ENCODE measurements at places on chromosomes 1 and 21. TPM values are rescaled to one million over a fixed set of nuclear protein-coding genes. Genes with fewer than 3 reads are reported as not detected.

DNA sequence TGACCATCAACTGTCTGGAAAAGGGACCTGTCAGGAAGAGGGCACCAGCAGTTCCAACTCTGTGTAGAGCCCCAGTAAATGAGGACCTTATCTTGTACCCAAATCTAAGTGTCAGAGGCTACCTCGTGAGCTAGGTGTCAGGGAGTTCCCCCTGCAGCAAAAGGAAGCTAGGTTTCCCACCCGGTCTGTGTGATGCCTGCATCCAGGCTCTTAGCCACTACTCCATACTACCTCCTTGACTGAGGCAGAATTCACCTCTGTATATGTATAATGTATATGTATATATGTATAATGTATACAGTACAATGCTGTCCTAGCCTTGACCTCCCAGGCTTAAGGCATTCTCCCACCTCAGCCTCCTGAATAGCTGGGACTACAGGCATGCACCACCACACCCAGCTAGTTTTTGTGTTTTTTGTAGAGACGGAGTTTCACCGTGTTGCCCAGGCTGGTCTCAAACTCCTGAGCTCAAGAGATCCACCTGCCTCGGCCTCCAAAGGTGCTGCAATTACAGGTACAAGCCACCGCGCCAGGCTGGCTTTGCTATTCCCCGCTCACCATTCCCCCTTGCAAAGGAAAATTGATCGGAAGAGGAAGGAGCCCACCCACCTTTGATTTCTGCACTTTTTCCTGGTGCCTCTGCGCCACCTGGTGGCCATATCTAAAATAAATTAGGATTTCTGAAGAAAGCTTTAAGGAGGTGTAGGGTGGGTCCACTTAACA lies 15.7 kb upstream of the LUZP1 start:
- peak; percentile 41 for DNase-seq
- 0 out of 2 replicates have a peak, but pooled peaks cover 4% of the 10 kb centered on the region for H3K4me1 ChIP-seq
- no peak overlapping the region for H3K4me3 ChIP-seq
- no peaks in the 10 kb centered on the region for H3K36me3 ChIP-seq
- no peak overlapping the region for H3K27ac ChIP-seq

- no peaks in the 10 kb centered on the region for H3K36me3 ChIP-seq
- no peaks in the 10 kb centered on the region for H3K4me1 ChIP-seq
- DNase-seq, result no peak
- H3K4me3 ChIP-seq, result no peak overlapping the region
- H3K27me3 ChIP-seq, result no peaks in the 10 kb centered on the region
These were observed 248.4 kb downstream of the TNR start for GRCh38 chr1:175494950-175495349.

- H3K27me3 ChIP-seq, result no peaks in the 10 kb centered on the region
- H3K36me3 ChIP-seq, result no peaks in the 10 kb centered on the region
- no peak overlapping the region for H3K27ac ChIP-seq
- peaks cover 13% of the 10 kb centered on the region for H3K4me1 ChIP-seq
- H3K4me3 ChIP-seq, result no peak overlapping the region
These were observed 31.2 kb upstream of the FASLG start for GRCh38 chr1:172627702-172628101.

- peaks cover 4% of the 10 kb centered on the region for H3K4me1 ChIP-seq
- no peaks in the 10 kb centered on the region for H3K36me3 ChIP-seq
- no peak for DNase-seq
- no peak overlapping the region for H3K4me3 ChIP-seq
- H3K27me3 ChIP-seq, result no peaks in the 10 kb centered on the region
- no peak overlapping the region for H3K27ac ChIP-seq
These were observed 11.8 kb downstream of the LRRC8D start for GRCh38 chr1:89832496-89833127.

DNA sequence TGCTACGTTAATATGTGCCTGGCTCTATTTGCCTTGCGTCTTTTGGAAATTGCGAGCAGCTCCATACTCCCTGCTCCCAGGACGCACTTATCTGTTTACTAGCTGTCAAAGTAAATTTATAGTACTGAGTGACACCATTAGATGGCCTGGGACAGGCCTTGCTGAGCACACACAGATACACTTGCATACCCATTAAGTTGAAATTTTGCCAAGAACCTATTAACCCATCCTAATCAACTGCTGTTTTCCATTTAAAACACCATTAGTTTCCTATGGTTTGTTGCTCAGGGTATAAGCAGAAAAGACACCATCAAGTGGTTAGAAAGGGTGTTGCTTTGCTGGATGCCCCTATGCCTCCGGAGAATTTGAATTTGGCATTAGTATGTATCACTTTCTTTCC lies 187.3 kb downstream of the SLC44A5 start:
- no peak for DNase-seq
- no peaks in the 10 kb centered on the region for H3K27me3 ChIP-seq
- no peak overlapping the region for H3K4me3 ChIP-seq
- H3K4me1 ChIP-seq, result no peaks in the 10 kb centered on the region

GRCh38 chr1:101144671-101145448 lies 92.0 kb upstream of the S1PR1 start:
- no peaks in the 10 kb centered on the region for H3K36me3 ChIP-seq
- no peak overlapping the region for H3K4me3 ChIP-seq

DNA sequence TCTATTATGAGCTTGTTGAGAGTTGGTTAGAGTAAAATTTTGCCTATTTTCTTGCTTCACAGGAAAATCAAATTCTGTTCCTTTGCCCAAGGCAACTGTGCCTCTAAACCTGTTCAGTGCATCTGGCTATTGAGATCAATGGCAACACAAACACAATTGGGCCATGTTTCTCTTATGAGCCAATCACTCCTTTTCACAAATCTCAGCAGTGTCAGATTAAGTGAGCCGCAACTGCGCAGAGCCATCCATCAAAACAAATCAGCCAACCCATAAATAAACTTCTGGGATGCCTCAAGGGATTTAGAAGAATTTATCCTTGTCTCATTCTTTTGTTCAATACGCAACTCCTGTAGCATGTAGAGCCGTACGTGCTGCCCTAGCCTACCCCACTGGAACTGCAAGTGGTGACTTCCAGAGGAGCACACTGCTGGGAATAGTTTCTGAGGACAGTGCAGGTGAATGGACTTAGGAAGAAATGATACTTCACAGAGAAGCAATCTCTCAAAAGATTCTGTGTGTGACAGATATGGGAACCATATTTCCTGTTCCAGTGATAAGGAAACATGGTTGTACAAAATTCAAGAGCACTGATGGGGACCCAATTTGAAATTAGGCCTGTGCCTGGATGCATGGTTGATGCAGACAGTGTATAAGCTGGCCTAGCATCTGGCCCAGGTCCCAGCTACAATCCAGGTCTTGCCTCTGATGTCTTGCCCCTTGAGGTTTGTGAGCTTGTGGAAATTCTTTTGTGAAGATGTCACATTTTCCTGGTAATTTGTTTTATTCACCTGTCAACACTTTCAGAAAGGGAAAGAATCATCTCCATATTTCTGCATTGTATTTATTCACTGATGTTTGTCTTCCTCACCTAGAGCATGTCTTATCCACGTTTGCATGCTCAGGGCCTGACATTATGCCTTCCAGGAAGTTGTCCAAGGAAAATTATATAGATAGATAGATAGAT lies 166.2 kb downstream of the URB2 start:
- H3K27me3 ChIP-seq, result no peaks in the 10 kb centered on the region
- DNase-seq, result no peak
- no peak overlapping the region for H3K27ac ChIP-seq
- no peaks in the 10 kb centered on the region for H3K4me1 ChIP-seq

GRCh38 chr1:42832641-42833240 lies 13.7 kb upstream of the ZNF691 start:
- DNase-seq, result no peak
- H3K27ac ChIP-seq, result no peak overlapping the region
- peaks cover 12% of the 10 kb centered on the region for H3K36me3 ChIP-seq

Gene WNT3A
- not detected for total RNA-seq

Gene SLC35E2B
- 13.9 TPM for total RNA-seq

Gene MIXL1
- not detected for total RNA-seq

Gene SPRR5
- not detected for total RNA-seq

Gene CR1L
- total RNA-seq, result not detected

Gene RIMKLA
- total RNA-seq, result not detected

Gene CFHR2
- total RNA-seq, result not detected

Gene TTC22
- total RNA-seq, result not detected

Gene HIVEP3
- total RNA-seq, result 1.1 TPM
